ENCODE measurements at places on chromosomes 1 and 21.

DNA sequence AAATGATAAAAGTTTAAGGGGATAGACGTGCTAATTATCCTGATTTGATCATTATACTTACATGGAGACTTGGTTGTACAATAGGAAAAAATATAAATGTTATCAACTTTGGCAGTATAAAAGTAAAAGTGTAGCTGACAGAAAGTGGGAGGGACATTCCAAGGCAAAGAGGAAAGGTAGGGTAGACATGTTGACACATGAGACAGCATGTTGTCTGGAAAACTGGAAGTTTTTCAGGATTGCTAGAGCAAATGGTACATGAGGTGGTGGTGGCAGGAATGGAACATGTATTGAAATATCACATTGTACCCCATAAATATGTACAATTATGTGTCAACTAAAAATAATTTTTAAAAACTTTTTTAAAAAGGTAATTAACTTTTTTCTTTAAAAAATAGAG, 13.2 kb downstream of the DIPK1A start:
- no peak for DNase-seq

- no peak for DNase-seq
These were observed 50.8 kb downstream of the CAPN9 start for GRCh38 chr1:230797942-230798365.

- no peak for DNase-seq
These were observed 71.1 kb upstream of the DIRAS3 start for GRCh38 chr1:68121536-68121935.

DNA sequence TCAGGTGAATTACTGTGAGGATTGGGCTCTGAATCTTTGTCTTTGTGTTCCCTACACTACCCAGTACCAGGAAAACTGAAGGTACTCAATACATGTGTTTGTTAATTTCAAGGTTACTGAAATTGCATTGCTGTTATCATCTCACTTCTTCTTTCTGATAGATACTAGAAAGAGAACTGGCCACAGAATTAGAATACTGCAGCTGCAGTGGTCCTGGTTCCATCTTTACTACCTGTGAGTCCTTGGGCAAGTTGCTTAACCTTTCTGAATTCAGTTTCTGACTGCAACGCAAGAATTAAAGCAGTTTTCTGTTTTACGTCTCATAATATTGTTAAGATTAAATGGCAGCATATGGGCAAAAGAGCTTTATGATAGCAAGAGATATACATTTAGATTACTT, 263.5 kb downstream of the LMO4 start:
- DNase-seq, result no peak

DNA sequence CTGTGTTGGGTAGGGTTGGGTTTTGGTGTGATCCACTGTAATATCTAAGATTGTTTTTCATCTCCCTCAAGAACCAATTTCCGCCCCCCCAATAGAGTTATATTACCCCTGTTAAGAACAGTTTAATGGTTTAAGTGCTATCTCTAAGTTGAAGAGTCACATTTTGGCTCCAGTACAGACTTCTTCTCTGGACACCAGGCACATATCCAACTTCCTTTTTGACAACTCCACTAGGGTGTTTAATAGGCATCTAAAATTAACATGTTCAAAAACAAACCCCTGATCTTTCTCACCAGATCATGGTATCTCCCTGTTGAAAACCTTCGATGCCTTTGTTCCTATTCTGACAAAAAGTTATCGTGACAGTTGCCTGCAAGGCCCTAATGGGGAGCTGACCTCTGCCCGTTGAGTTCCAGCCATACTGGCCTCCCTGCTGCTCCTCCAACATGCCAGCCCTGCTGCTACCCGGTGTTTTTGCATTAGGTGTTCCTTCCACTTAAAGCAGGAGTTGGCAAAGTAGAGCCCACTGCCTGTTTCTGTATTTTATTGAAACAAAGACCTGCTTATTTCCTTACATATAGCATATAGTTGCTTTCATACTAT, 18.6 kb downstream of the USP24 start:
- no peak for DNase-seq

GRCh38 chr1:72530646-72531045, 248.3 kb upstream of the NEGR1 start:
- no peak for DNase-seq

GRCh38 chr1:59952065-59952464, 25.5 kb upstream of the CYP2J2 start:
- DNase-seq, result no peak

- DNase-seq, result no peak
These were observed 108.0 kb downstream of the TNNI3K start for GRCh38 chr1:74343216-74343615.

DNA sequence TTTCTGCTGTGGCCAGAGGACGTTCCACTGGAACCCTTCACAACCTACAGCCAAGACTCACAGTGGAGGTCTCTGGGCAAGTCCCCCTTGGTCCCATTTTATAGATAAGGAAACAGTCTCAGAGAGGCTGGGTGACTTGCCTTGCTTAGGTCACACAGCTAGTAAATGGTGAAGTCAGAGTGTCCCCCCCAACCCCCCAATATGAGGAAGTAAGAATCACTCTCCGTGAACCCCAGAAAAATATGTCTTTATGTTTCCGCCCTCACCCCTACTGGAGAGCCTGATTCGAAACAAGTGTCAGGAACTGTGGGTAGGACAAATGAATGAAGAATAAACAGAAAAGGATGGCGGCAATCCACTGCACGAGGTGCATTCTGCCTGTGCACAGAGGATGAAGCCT, 56.7 kb downstream of the H3-3A start:
- DNase-seq, result no peak

- DNase-seq, result no peak
These were observed 1064.4 kb downstream of the NCAM2 start for GRCh38 chr21:22062472-22063139.

- no peak for DNase-seq
These were observed 116.6 kb upstream of the IVNS1ABP start for GRCh38 chr1:185433667-185434066.

Data from stimulated activated naive CD8-positive, alpha-beta T cell treated with anti-CD3 and anti-CD28 coated beads, Interleukin-15, Interleukin-2, amounts not matched to agents 100 U/mL and 50 U/mL, for 24 hours (primary cell).